ENCODE measurements at places on chromosomes 16 and 17.

GRCh38 chr17:6913608-6914443, 82.0 kb upstream of the ALOX12 start:
- DNase-seq, result peak; percentile 58

DNA sequence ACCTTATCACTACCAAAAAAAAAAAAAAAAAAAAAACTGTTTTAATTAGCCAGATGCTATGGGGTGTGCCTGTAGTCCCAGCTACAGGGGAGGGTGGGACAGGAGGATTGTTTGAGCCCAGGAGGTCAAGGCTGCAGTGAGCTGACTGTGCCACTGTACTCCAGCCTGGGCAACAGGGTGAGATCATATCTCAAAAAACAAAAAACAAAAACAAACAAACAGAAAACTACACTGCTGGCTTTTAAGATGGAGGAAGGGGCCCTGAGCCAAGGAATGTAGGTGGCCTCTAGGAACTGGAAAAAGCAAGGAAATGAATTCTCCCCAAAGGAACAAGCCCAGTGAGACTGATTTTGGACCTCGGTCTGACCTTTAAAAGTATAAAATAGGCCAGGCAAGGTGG, 61.4 kb downstream of the BEAN1 start:
- DNase-seq, result no peak

DNA sequence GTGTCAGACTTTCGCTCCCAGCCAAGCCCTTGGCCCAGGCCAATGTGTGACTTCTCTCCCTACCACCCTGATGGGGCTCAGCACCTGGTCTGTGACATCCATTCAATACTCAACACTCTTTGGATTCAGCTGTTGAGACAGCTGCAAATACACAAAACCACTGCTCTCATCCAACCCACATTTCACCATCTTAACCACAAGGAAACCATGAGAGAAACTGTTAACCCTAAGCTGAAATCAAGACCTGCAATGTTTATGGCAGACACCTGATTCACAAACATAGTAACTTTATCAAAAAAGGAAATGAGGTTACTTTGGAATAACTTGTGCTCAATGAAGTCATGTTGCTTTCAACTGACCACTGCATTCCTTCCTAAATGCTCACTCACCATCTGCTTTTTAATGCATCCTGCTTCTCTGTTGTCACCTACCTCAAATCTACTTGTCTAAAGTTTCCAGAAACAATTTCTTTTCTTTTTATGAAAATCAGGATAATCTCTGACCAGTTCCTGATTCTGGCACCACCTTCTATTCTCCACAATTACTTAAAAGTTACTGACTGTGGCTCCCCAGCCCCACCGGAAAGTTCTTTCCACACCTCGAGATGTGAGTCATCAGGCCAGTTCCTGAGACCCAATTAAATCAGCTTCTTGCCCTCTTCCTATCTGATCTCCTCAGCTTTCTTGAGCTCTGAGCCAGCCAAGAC, 88.2 kb downstream of the NOG start:
- no peak for DNase-seq

DNA sequence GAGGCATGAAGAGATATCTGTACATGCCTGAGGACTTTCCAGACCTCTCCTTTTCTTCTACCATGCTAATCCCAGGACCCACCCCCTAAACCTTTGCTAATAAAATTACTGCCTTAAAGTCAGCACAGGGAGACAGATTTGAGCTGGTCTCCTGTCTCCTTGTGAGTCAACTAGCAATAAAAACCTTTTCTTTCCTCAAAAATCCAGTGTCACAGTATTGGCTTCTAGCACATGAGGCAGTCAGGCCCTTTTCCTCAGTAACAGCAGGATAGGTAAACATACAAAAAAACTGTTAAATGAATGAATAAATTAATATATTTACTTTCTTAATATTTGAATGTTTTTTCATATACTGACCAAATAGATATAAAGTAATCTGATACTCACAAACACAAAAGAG, 41.3 kb downstream of the ABCA10 start:
- DNase-seq, result no peak

GRCh38 chr17:37488607-37489196, 989 bp upstream of the DUSP14 start:
- peak; percentile 49 for DNase-seq

GRCh38 chr16:85908444-85908843, 9.5 kb downstream of the IRF8 start:
- DNase-seq, result no peak

GRCh38 chr17:83101805-83102480, 22.5 kb downstream of the METRNL start:
- DNase-seq, result no peak

GRCh38 chr17:36647636-36648035, 46.3 kb downstream of the MRM1 start:
- no peak for DNase-seq

DNA sequence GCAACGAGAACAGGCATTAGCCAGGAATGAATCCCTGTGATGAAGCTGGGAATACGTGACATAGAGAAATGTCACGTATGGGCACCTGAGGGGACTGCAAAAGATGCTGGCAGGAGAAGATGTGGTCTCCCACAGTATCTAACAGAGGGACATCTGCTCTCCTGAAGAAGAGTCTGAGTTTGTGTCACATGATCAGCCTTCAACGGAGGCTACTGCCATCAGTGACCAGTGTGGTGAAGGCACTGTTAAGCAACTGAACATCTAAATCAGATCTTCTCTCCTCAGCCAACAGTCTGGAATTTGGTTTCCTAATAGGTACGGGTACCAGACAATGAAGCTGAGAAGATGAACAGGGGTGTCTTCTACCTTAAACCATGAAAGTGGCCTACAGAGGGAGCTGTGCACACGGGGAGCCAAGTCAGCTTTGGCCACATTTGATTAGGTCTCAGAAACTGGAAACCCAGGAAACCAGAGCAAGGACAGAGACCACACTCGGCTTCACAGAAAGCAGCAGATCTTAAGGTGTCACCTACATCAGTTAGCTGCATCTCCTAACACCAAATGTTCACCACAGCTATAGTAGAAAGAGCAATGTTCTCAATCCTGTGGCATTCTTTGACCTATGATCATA, 41.8 kb downstream of the BRD7 start:
- peak; percentile 33 for DNase-seq

GRCh38 chr17:30344283-30345088, 10.6 kb upstream of the TMIGD1 start:
- DNase-seq, result no peak

DNA sequence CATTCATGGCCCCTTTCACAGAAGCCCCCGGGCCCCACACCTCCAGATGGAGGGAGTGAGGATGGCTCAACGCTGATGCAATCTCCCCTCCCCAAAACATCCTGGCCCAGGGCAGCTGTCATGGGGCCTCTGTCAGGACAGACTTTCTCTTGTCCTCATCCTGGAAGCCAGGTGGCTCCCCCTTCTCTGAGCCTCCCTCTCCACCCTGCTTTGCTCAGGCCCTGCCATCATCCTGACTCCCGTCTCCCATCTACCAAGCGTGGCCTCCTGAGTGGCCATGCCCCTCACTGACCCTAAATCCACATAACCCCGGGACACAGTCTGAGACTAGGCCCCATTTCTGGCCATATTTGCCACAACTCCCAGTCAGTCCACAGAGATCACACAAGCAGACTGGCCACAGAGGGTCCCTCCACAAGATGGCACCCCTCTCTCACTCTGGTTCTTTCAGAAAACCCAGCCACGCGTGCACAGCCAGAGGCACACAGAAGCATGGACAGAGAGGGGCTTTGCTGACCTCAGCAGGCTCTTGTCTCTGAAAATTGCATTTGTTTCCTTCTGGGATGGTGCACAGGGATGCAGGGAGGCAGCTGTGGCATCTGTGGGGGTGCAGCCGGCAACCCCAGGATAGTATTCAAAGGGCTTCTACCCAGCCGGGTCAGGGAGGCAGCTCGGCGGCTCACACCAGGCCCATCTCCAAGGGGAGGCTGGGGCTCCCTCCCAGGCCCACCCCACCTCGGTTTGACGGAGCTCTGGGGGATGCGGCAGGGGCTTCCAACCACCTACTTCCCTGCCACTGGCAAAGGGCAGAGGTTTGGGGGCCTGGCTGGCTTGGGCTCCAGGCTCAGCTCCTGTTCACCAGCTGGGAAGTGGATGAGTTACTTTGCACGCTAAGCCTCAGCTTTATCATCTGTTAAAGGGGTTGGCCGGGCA, 16.9 kb downstream of the DOC2B start:
- DNase-seq, result no peak

- no peak for DNase-seq
Observed at GRCh38 chr17:41976142-41976768, 9.7 kb downstream of the CNP start.

GRCh38 chr17:76474894-76475293, 7.5 kb downstream of the AANAT start:
- DNase-seq, result no peak

GRCh38 chr17:58228679-58229078, 9.6 kb upstream of the MKS1 start:
- DNase-seq, result no peak

GRCh38 chr17:75489511-75489955, 25.8 kb downstream of the CASKIN2 start:
- no peak for DNase-seq

DNA sequence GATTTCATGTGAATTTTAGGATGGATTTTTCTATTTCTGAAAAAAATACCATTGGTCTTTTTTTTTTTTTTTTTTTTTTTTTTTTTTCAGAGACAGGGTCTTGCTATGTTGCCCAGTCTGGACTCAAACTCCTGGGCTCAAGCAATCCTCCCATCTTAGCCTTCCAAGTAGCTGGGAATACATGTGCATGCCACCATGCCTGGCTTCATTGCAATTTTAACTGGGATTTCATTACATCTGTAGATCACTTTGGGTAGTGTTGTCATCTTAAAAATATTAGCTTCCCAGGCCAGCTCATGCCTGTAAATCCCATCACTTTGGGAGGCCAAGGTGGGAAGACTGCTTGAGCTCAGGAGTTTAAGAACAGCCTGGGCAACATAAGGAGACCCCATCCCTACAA, 54.8 kb downstream of the TOM1L2 start:
- no peak for DNase-seq

DNA sequence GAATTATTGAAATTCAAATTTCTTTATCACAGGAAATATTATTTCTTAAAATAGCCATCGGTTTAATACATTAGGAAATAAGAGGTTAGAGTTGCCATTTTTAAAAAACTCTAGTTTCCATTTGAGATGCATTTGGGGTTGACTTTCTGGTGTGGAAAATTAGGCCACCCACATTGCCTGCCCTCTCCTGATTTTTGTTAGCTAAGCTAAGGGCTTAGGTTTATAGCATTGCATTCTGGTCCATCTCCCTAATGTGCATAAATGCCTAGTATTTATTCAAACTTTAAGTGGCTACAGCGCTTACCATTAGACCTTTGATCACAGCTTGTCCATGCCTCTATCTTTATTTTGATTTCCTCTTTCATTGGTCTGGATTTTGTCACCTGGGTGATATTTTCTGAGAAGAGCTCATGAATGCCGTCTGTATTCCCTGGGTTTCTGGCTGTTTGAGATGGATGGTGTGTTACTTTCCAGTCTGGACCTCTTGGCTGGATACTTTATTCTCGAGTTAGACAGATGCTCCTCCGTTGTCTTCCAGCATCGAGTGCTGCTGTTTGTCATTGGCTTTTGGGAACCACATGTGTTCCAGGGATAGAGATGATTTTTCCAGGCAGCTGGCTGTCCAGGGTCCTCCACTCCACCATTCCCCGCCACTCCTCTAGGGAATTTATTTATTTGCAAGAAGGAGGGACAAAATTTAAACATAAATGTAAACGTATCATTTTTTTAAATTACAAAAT, 120.3 kb downstream of the KATNIP start:
- no peak for DNase-seq

DNA sequence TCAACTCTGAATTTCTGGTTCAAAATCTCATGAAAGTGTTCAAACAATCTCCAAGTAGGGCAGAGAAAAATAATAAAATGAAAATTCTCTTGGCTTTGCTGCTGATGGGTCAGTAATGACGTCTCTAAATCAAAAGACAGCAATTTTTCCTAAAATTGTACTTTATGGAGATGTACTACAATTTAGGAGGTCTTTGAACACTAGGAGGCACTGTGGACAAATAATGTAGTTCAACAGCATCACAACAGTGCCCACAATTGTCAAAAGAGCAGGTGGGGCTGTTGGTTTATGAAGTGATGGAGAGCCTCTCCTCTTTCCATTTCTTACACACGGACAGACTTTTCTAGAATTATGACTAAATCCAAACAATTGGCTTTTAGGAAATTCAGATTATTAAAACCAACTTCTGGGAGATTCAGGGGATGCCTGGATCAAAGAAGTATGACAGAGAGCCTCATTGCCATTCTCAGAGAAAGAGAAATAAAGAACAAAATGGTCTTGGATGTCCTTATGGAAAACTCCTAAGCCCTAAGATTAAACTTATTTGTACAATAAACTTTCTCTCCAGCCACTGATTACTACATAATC, 23.8 kb downstream of the EZH1 start:
- no peak for DNase-seq

DNA sequence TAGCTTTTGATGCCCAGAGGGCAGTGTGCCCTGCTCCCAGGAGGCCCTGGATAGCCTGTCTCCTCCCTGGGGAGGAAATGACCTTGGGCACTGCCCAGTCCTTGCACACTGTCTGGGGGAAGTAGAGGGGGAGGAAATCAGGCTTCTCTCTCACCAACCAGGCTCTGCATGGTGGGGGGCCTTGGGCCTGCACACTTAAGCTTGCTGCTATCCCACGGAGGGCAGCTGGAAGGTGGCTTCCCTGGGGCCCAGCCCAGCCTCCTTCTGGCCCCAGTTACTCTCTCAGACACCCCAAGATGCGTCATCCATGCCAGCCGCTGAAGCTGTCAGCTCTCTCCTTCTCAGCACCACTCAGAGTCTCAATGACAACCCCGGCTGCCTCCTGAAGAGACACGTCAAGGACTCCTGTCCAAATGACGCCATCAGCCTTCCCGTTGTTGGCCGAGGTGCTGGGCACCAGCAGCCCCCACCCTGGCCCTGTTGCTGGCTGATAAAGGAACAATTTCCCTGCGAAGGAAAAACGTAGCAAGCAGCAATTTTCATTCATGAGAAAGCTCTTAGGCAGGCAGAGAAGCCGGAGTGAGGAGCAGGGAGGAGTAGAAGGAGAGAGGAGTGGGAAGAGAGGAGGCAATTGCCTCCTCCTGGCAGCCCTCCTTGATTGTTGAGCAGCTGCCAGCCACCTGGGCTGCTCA, 95.5 kb downstream of the SDK2 start:
- DNase-seq, result no peak

- no peak for DNase-seq
Observed at GRCh38 chr16:72848759-72849664, 198.9 kb downstream of the ZFHX3 start.

DNA sequence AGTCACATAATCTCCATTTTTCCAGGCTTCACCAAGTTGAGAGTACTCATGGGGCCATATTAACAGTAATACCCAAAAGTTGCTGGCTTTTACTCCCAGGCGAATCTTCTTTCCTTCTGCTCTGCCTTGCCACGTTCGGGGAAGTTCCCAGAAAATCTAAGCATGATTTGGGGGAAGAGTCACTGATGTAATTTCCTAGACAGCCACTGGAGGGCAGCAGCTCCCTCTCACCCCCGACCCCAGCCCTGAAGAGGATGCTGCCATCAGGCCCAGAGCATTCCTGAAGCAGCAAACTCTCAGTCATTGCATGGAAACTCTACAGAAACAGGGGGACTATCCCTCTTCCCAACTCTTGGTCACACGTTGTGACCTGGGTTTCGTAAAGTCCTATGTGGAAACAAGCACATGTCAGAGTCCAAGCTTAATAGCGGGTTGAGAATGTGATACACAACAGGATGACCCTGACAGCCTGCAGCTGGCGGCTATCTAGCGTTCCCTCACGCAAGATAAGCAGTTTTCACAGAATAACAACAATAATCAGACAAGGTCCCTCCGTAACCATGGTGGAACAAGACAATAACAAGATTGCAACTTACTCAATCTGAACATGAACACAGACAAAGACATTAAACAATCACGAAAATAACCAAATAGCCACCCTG, 43.8 kb upstream of the DHX40 start:
- peak; percentile 26 for DNase-seq

- no peak for DNase-seq
Observed at GRCh38 chr16:67342616-67343015, 16.0 kb downstream of the LRRC36 start.
